Stimulated activated CD4-positive, alpha-beta T cell treated with anti-CD3 and anti-CD28 coated beads, Interleukin-4, amount 100 ng/mL, for 48 hours (primary cell): ENCODE measurements at places on chromosomes 4 and X.

GRCh38 chrX:152819732-152820131 lies 10.8 kb downstream of the CETN2 start:
- no peak for DNase-seq

GRCh38 chr4:146124023-146124680 lies 51.4 kb upstream of the LSM6 start:
- no peak for DNase-seq

- no peak for DNase-seq
These were observed 177.8 kb upstream of the DKK2 start for GRCh38 chr4:107213880-107214279.

DNA sequence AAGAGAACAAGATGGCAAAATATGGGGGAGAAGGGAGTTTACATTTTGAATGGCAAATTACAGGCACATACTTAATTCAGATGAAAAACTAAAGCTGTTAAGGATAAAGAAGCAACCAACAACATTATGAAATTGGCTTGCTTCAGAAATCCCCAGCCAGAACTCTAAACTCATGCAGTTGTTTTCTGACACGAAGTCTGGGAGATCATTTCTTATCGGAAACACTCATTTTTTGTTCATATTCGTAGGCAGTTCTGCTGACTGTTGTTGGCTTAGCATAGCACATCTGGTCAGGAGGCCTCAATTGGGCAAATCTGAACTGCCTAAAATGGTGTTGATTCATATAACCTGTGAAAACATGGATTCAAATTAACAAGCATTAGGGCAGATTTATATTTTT lies 33.0 kb upstream of the ARHGAP6 start:
- DNase-seq, result no peak

GRCh38 chrX:21398426-21398825 lies 24.2 kb downstream of the CNKSR2 start:
- no peak for DNase-seq

GRCh38 chrX:152637649-152638442 lies at the start of gene GABRQ:
Gene GABRQ, plus strand, starts transcription at chrX:152637895. Its CDS starts 308 bp downstream, at chrX:152638203.
- DNase-seq, result peak; percentile 6

DNA sequence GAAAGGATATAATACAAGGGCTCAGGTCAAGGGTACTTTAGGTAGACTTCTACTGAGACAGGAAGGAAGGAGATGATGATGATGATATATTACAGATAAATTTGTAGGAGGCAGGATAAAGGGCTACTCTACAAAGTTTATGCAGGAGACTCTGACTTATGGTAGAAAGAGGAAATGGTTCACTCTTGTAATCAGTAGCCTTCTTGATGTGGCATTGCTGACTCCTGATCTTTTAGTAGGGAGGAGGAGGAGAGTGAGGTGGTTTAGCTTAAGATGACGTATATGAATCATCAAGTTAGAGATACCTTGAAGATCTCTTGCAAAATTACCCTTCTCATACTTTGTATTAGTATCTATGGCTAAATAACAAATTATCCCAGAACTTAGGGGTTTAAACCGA lies 4.7 kb downstream of the BLTP1 start:
- DNase-seq, result no peak
